T47D (cell line): ENCODE measurements at places on chromosomes 11 and 22.

DNA sequence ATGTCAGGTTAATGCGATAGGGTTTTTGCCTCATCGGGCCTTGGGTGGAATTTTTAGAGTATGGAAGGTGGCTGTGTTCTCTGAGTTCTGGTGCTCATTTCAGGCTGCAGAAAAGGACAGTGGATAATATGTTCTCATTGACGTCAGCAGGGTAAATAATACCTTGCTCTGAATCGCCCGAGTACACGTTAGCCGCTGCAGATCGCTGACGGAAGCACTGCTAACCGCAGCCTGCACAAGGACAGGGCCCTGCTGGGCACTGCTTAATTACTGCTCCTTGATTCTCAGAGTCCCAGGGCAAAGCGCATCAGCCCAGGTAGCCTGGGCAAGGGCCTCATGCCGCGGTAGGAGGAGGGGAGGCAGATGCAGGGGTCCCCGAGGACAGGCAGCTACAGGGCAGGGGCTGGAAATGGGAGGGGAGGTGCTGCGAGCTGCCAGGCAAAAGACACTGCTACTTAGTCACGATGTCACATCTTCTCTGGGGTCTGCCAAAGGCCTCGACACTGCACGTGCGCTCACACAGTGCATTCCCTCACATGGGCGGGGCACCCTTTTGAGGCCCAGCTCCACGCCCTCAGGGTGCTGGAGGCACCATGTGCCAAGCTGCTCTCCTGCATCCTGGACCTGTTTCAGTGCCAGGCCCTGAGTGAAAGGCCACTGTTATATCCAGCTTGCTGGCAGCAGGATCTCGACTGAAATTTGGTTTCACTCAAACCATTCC, 35.2 kb downstream of the PPP2R1B start:
- no peak for DNase-seq

DNA sequence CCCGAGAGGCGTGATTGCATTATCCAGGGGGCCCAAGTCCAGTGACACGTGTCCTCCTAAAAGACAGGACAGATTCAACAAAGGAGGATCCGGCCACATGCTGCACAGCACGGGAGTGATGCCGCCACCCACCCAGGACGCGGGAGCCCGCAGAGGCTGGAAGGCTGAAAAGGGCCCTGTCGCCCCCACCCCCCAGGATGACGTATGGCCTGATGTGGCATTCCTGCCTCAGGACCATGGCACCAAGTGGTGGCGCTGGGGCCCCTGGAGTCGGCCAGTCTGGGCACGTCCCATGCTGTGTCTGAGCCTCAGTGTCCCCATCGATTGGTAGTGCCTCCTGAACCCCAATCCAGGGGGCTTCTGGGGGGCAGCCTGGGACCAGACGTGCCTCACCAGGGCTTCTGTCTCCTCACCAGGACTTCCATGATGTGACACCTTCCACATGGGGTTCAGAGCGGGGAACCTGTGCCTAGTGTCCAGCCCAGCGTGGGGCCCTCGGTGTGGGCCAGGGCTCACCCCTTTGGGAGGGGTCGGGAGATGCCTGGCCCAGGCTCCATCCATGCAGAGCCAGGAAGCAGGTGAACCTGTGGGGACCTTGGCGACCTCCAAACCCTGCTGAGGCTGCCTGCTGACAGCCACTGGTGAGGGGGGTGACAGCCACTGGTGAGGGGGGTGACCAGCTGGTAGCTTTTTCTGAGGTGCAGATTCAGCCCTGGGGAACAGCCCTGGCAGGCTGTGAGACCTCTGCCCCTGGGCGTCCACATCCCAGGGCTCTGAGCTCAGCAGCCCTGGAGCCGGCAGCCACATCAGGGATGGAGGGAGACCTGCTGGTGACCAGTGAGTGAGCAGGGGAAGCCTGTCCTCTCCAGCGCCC, 75.3 kb downstream of the KCNQ1 start:
- DNase-seq, result no peak

DNA sequence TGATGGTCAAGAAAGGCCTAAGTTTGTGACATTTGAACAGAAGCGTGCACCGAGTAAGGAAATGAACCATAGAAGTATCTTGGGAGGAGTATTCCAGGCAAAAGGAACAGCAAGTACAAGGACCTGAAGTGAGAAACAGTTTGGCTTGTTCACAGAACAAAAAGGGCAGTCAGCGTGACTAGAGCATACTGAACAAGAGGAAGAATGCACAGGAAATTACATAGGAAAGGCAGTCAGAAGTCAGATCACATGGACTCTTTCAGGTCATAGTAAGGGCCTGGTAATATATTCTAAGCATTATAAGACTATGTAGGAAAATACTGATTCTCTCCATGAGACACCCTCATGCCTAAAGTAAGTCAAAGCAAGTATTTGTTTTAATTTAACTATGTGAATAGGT, 52.3 kb upstream of the GAB2 start:
- DNase-seq, result no peak

- DNase-seq, result no peak
Measured at GRCh38 chr22:49480896-49481658, 346.6 kb downstream of the BRD1 start.

DNA sequence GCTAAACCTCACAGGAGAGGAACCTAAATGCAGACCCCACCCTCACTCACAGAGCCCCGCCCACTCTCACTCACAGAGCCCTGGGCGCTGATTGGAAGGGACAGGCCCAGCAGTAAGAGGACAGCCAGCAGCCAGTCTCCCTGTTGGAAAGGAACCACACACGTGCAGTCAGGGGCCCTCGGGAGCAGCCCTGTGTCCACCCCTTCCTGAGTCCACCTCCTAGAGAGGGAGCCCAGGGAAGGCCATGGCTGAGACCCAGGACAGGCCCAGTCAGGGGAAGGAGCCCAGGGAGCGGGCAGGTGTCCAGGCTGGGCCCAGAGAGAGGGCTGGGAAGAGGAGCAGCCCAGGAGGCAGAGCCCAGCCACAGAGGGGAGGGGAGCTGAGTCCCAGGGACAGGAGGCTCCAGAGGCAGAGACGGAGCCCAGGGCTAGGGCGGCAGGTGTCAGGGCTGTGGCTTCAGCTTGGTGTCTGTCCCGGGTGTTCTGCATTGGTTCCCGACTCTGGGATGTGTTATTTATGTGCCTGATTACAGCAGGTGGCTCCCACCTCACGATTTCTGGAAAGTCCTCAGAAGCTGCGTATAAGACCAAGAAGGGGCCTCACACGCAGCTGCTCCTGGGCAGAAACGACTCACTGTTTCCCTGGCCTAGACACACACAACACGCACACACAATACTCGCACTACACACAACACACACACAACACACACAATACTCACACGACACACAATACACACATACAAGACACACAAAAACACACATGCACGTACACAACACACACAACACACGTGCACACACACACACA, 9.0 kb upstream of the APOBEC3H start:
- no peak for DNase-seq

DNA sequence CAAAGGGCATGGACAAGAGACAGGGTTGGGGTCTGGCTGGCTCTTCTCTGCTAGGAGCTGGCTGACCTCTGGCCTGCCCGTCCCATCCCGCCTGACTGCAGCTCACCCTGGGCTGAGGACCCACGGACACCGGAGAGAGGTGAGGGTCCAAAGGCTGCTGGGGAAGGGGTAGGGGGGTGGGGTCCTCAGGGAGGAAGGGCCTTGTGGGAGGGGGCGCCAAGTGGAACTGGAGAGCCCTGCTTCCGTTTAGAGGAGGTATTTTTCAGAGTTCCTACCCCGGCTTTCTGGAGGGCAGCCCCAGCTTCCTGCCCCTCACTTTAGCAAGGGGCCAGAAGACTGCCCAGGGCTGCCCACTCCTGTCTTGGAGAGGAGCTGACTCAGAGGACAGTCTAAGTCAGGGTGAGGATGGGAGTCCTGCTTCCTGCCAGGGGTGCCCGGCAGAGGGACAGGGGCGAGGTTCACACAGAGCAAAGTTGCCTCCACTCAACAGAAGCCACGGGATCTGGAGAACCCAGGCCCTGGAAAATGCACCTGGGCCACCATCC, 7.1 kb downstream of the LARGE2 start:
- DNase-seq, result no peak

- no peak for DNase-seq
Measured at GRCh38 chr11:20089796-20090653, 70.2 kb downstream of the DBX1 start.

GRCh38 chr11:128467610-128468041, 119.7 kb downstream of the ETS1 start:
- DNase-seq, result no peak

DNA sequence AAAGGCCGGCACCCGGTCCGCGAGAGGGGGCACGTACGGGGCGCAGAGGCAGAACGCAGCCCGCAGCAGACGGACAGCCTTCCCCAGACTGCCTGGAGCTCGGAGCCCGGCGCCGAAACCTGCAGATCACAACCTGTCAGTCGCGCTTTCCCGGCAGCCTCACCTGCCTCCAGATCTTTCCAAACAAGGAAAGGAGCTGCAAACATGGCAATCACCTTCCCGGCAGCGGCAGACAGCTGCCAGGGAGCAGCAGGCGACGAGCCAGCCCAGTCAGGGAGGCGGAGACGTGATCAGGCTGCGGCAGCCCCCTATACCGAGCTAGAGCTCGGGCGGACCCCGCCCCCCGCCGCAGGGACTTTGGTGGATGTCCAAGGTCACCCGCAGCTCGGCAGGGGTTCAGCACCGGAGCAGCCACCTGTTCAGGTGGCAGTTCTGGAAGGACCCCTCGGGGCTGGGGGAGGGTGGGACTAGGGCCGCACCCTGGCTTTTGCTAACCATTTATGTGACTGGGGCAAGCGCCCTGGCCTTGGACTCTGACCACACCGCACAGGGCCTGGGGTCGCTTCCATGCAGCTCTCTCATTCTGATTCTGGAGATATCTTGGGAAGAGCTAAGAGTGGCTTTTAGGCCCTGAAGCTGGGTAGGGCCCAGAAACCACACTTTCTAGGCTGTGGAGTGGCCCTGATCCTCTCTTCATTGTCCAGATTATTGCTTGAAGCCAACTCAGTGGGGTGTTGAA, 143.8 kb downstream of the NECTIN1 start:
- peak; percentile 62 for DNase-seq

DNA sequence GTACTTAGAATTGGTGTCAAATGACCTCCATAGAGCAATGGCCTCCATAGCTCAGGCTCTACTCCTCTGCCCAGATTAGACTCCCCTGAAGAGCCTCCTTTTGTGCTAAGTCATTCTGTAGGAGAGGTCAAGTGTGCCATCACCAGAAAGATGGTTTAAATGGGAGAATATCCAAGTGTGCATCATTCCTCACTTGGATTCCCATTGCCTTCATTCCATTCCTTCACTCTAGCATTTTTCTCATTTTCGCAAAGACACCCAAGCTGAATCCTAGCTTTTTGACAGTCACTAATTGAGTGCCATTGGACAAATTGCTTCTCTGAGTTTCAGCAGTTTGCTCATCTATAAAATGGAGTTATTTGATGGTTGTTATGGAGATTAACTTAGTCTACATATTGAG, 16.9 kb downstream of the CLMP start:
- no peak for DNase-seq
